Activated naive CD8-positive, alpha-beta T cell treated with anti-CD3 and anti-CD28 coated beads for 36 hours (primary cell): ENCODE measurements at places on chromosomes 6 and 20.
A peak's percentile ranks its signal among the peaks of the same experiment; 100 is the strongest.

- no peak for DNase-seq
These were observed 8.9 kb upstream of the UBE2V1 start for GRCh38 chr20:50121858-50122271.

DNA sequence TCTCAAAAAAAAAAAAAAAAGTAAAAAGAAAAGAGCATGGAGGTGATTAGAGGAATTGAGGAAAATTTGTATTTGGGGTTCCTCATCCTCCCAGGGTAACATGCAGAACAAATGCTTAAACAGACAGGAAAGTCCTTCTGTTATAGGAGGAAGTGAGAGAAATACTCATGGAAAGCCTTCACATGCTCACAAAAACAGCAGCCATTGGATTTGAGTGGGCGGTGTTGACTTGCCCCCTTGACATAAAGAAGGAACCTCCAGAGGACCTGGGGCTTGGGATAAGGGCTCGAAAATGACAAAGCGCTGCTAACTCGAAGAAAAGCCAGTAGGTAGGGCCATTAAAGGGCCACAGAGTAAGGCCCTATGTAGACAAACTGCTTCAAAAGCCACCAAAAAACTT, 17.5 kb upstream of the SAMHD1 start:
- DNase-seq = no peak

DNA sequence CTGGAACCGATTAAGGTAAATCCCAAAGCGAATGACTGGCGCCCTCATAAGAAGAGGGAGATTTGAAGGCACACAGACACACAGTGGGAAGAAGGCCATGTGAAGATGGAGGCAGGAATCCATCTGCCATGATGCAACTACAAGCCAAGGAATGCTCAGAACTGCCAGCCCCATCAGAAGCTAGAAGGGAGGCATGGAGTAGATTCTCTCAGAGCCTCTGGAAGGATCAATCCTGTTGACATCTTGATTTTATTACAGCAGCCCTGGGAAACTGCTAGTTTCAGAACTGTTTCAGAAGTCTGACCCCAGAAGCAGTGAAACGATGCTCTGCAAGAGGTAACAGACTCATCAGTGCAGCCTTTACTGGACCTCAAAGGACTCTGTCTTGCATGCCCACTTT, 103.5 kb upstream of the GPR6 start:
- no peak for DNase-seq

GRCh38 chr6:118212451-118213173, 305.5 kb downstream of the SLC35F1 start:
- DNase-seq = no peak

- DNase-seq = no peak
These were observed 9.6 kb upstream of the TRIM31 start for GRCh38 chr6:30122515-30122914.

DNA sequence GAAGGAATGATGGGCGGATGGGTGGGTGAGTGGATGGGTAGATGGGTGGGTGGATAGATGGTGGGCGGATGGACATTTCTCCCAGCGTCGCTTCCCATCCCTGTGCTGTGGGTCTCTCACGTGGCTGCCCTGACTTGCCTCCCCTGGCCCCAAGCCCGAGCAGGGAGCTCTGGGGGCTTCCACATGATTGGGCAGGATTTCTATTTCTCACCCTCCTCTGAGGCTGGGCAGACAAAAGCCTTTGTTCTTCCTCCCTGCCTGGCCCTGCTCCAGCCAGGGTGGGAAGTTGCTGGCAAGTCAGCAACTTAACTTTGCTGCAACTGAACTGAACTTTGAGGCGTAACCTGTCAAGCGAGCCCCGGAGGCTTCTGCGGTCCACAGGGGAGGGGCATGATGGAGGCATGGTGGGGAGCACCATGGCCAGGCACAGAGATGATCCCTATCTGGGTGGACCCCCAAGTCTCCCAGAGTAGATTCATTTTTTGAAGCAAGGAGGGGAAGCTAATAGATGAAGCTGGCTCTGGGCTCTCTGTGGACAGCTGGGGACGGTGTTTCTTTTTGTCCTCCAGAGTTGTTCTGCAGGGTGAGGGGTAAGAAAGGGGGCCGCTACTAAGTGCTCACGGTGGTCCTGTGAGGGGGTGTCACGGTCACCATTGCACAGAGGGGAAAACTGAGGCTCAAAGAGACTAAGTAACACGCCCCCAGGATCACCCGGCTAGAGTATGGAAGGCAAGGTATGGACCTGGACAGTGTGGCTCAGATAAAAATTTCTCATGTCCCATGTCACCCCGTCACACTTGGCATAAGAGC, 140.1 kb downstream of the CEBPB start:
- no peak for DNase-seq

- no peak for DNase-seq
These were observed 9.9 kb downstream of the ATXN1 start for GRCh38 chr6:16751251-16751946.

DNA sequence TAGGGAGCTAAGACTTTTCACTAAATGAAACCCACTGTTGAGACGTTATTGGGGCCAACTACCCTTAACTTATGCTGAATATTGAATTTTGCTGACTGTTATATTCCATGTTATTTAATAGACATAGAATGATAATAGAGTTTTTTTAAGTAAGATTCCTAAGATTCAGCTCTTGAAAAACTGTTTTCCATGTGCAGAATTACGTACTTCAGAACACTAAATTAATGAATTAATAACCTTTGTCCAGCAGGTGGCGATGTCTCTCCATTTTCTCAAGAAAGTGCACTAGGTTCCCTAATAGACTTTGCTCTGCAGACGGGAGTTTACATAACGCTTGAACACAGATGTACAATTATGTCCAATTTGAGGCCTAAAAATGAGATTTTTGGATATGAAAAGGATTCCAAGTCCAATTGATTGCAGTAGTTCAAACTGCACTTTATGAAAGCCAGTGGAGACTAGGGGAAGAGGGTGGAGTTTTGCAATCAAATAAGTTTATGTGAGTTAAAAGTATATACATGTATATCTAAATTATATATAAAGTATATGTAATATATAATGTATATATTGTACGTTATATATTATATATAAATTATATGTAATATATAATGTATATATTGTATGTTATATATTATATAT, 282.1 kb downstream of the UST start:
- peak; percentile 47 for DNase-seq

DNA sequence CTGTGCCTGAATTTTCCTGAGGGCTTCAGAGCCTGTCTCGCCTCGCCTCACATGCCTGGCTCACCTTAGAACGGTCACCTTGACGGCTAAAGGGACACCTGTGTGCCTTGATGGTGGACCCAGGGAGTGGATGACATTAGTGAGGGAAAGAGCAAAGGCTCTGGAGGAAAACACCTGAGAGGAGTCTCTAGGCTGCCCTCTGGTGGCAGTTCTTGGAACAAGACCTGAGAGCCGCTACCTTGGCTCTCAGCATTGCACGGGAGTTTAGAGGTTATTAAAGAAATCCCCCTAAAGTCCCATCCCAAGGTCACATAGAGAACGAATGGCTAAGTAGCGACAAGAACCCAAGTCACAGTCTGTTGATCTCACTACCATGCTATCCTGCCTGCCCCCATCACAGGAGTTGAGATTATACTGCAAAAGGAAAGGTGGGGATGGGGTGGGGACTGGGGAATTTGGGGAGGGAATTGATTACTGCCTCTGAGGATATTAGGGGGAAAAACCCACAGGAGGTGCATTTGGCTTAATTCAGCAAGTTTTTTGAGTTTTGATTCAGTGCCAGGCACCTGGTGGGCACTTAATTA, 7.9 kb upstream of the CDSN start:
- DNase-seq = peak; percentile 62

DNA sequence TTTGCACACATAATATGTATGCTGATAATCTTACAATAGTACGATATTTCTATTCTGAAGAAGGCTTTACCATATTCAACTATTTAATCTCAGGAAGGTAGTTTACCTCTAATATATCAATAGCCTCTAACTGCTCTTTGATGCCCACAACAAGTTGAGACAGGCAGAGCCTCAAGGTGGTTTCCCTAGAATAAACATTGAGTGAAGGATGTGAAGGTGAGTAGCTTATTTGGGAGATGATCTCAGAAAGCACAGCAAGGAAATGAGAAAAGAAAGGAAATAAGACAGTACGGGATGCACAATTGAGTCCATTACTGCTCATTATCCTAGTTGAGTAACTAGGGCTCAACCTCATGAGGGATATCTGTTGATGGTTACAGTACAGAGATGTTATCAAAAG, 638.4 kb downstream of the MAFB start:
- no peak for DNase-seq

DNA sequence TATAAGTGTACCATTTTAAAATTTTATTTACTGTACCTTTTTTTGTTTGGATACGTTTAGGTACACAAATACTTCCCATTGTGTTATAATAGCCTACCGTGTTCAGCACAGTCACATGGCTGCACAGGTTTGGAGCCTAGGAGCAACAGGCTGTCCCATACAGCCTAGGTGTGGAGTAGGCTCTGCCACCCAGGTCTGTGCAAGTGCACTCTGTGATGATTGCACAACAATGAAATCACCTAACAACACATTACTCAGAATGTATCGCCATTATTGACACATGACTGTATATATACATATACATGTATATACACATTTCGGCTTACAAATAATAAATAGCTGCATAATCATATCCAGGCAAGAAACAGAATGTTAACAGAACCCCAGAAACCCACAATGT, 15.4 kb downstream of the SERAC1 start:
- no peak for DNase-seq

DNA sequence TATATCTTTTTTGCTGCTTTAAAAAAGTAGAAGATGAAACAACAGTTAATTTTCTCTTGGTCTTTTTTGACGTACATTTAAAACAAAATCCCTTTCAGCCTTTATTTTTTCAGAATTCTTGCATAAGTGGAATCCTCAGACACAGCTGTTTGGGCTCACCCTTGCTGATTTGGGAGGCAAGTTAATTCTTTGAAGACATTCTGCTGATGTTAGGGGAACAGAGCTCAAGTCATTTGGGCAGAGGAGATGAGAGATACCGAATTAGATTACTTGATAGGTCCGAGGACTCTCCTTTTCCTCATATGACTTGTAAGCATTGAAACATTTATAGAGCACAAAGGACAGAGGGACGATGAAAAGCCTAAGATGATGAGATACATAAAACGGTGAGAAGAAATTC, 567.9 kb upstream of the CITED2 start:
- no peak for DNase-seq

DNA sequence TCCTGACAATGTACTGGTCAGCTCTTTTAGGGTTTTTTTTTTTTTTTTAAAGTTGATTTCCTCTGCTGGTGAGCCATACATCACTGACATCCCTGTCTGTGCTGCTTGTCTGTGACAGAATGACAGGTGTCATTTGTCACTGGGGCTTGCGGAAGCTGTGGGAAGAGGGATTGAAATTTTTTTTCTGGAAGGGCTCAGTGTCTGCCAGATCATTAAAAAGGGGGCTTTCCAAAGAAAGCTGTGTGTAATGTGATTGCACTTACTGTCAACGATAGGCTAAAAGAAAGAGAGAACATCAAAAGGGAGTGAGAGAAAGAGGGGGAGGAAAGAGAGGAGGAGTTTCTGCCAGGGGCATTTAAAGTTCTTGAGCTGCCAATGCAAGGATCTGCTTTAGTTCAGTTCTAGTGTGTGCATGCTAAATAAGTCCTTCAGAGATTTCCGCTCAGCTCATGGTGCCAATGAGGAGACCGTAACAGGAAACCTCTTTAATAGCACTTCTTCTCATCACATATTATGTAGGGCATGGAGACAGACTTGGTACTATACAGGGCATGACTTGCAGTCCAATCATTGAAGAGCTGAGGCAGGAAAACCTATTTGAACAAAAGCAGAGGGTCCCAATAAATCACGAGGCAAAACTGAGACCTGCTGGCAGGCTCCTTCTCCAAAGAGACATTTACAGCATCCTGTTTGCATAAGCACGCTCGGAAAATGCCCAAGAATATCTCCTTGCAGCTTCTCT, 177.2 kb downstream of the TSHZ2 start:
- DNase-seq = no peak

- no peak for DNase-seq
These were observed 6.5 kb downstream of the GZF1 start for GRCh38 chr20:23368316-23369071.

DNA sequence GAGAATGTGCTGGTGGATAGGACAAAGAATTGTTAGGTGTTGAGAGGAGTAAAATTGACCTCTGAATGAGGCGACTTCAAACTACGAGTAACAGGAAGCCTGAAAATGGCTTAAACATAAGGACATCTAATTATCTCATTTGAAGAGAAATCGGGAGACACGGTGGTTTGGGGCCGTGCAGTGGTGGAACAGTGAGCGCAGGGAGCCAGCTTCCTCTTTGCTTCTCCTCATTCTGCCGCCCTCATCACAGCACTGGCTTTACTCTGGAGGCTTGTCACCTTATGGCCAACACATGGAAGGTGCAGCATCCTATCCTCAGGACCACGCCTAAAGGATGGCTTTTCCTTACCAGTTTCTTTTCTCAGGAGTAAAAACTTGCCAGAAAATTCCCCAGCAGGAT, 114.3 kb downstream of the B3GAT2 start:
- no peak for DNase-seq

DNA sequence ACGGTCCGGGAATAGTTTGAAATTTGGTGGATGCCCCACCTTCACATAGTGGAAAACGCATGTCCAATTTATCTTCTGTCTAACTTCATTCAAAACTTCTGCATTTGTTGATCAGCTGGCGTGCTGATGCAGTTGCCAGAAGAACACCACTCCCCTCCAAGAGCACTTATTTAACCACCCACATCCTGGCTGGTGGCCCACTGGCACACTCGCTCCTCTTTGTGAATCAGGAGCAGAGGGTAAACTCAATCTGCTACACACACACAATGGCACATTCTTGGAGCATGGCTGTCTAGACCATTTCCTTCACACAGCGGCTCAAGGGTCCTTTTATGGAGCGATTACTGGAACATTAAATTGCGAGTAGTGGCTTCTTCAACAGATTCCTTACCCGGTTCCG, 55.1 kb upstream of the CEP162 start:
- no peak for DNase-seq

DNA sequence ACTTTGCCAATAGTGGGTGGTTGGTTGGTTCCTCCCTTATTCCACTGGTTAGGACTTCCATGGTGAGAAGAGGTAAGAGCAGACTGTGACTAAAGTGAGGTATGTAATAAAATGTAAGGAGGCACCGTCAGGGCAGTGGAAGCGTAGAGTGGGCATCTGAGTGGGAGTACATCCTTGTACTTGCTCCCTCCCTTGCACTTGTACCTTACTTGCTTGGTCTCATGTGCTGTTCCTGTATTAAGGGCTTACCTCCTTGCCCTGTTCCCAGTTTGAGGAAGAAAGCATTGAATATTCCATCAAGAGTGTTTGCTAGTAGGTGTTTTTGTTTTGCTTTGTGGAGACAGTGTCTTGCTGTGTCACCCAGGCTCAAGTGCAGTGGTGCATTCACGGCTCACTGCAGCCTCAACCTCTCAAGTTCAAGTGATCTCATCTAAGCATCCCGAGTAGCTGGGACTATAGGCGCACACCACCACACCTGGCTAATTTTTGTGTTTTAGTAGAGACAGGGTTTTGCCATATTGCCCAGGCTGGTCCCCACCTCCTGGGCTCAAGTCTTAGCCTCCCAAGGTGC, 25.5 kb downstream of the AMD1 start:
- DNase-seq = no peak
